ENCODE measurements at places on chromosomes 3 and 15.
A peak's percentile ranks its signal among the peaks of the same experiment; 100 is the strongest.

- peak; percentile 57 for DNase-seq
These were observed 7.7 kb downstream of the TNK2 start for GRCh38 chr3:195900436-195901355.

DNA sequence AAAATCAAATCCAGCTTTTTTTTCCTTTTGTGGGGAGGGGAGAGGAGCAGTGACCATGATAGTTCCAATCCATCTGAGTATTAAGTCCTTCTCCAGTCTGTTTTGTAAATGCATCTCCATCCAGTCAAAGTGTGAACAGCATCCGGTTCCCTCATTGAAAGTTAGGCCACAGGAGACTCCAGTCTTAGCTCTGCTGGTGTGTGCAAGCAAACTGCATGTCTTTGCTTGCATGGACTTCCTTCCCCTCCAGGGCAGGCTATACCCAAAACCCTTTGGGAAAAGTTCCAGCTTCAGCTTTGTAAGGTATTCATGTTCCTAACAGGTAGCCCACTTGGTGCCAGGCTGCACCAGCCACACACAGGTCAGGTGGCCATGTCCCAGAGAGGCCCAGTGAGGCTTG lies 3.1 kb upstream of the MAN2C1 start:
- no peak for DNase-seq

DNA sequence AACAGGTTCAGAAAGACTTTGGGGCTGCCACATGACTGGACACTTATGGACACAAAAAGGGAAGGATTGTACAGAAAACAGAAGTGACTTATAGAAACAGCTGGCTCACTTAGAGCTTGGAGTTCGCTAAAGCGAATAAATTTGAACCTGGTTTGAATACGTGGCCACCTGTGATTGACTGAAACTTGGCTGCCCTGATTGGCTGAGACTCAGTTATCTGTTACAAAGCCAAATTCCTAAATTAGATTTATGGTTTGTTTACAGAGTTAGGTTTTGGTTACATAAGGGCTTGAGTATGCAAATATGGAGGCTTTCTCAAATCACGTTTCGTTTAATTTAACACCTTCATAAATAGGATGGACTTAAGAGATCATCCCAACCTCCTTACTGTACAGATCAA lies 270.2 kb downstream of the THSD4 start:
- no peak for DNase-seq

GRCh38 chr3:113516115-113516505 lies 1.2 kb upstream of the SPICE1 start:
- no peak for DNase-seq

DNA sequence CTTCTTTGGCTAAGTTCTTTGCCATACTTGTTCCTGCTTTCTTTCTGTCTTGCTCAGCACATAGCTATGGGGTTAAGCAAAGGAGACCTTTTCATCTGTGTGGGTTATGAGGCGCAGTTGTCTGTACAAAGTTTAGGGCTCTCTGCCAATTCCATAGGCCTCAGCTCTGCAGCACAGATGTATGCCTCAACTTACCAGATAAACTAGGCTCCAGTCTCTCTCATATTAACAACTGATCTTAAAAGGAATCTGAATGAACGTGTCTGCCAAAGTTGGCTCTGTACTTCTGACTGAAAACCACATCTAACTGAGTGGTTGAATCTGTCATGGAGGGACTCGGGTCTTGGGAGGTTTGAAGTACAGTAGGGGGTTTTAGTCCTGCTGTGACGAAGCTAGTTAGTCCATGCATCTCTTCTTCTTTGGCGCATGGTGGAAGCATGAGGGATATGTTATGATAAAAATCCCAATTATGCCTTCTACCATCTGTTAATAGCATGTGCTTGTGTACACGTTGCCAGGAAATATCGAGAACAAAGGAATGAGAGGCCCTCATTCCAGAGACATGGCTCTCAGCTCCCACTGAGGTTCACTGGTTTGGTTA lies 114.6 kb upstream of the TSC22D2 start:
- DNase-seq = no peak

GRCh38 chr15:48315041-48315440 lies 16.2 kb upstream of the DUT start:
- no peak for DNase-seq

DNA sequence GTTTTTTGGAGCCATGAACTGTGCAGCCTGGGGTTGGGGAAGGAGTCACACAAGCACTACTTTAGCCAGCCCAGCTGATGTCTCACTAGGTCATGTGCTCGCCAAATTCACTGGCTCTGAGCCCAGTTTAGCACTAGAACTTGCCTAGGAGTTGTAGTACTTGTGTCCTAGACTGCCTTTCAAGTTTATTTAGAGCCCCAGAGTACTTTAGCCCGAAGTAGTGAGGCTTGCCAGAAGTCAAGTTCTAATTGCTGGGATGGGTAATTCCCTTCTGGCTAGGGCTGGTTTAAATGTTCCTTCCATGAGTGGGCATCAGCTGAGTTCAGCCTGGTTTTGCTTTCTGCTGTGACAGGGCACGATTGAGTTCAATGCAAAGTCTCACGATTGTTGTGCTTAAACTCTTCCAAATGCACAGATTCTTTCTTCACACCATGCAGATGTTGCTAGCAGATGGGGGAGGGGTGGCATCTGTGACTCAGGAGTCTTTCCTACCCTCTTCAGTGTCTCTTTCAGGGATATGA lies 228.2 kb upstream of the ZPLD1 start:
- DNase-seq = peak; percentile 75

- no peak for DNase-seq
These were observed 36.4 kb downstream of the ETFA start for GRCh38 chr15:76274821-76275220.

DNA sequence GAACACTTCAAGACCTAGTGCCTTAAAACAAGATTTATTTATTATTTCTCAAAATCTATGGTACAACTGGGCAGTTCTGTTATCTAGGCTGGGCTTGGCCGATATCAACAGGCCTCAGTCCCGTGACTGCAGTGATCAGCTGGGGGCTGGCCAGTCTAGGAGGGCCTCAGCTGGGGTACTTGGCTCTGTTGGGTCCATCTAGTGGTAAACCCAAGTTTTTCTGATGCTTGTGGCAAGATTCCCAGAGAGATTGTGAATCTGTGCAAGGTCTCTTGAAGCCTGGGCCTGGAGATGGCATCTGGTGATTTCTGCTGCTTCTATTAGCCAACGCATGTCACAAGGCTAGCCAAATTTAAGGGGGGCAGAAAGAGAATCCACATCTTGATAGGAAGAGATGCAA lies 482.4 kb upstream of the SGO1 start:
- DNase-seq = no peak

DNA sequence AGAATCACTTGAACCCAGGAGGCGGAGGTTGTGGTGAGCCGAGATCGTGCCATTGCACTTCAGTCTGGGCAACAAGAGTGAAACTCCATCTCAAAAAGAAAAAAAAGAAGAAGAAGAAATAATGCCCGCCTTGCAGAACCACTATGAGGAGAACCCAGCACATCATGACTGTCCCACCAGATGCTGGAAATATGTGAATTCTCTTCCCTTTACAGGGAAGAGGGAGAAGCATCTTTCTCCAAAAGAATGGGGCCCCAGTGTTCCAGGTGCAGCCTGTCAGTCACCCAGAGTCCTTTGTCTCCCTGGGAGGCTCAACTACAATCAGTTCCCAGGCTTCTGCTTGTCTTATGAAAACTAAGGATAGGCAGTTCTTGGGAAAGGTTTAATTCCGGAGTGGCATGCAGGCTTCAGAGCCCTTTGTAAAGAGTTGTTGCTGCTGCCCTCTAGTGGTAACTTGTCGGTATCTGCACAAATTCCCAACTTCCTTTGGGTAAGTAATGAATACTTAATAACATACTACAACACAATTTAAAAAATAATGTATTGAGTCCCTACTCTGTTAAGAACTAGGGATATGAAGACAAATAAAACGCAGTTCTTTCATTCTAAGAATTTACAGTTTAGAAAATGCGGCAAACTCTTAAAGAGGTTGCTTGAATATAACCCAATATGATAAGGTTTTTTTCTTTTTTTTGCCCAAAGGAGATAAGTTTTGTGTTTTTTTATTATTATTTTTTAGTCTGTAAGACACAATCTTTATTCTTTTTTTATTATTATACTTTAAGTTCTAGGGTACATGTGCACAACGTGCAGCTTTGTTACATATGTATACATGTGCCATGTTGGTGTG lies 18.6 kb upstream of the TICRR start:
- no peak for DNase-seq

DNA sequence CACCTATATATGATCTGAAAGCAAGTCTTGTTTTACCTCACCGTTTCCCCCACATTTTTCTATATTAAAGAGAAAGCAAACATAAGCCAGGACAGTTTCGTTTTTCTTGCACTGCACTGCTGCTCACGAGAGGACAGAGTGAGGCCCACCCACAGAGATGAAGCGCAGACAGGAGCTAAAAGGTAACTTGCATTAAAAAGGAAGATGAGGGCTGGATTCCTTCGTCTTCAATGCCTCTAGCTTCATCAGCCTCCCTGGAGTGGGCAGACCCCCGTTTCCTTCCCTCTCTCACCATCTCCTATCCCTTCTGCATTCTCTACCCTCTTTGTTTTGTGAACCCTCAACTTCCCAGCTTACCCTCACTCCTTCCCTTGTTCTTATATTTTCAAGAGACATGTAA lies 18.9 kb downstream of the SUMF1 start:
- DNase-seq = no peak

- no peak for DNase-seq
These were observed 3.5 kb downstream of the KCNMB3 start for GRCh38 chr3:179247289-179248015.

- DNase-seq = no peak
These were observed 48.2 kb upstream of the PYDC2 start for GRCh38 chr3:191412759-191413158.

DNA sequence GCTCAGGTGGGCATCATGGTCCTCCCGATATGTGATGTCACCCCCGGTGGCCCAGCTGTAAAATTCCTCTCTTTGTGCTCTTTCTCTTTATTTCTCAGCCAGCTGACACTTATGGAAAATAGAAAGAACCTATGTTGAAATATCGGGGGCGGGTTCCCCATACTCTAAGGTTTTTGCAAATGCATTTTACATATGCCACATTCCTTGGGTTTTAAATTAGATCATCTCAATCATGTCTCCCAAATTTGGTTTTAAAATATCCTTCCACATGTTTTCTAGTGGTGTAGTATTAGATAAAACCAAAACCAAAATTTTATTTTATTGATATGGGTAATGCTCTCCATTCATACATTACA lies 4.4 kb upstream of the TMEM62 start:
- DNase-seq = no peak

- no peak for DNase-seq
These were observed 281.2 kb downstream of the ERC2 start for GRCh38 chr3:56187051-56187450.

DNA sequence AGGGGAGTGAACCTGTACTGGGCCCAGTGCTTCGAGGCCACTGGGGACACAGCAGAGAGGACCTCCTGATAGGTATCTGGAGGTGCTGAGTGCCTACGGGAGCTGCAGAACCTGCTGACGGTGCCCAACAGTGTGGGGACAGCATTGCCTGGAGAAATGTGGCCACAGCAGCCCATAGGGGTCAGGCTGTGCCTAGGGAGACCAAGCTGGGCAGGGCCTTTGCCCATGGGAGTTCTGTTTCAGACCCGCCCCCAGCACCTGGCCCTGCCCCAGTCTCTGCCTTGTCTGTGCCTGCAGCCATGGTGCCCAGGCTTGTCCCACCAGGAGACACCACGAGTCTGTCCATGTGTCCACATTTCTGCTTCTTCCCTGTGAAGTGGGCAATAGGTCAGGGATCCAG lies 15.3 kb upstream of the RPL32 start:
- DNase-seq = no peak

DNA sequence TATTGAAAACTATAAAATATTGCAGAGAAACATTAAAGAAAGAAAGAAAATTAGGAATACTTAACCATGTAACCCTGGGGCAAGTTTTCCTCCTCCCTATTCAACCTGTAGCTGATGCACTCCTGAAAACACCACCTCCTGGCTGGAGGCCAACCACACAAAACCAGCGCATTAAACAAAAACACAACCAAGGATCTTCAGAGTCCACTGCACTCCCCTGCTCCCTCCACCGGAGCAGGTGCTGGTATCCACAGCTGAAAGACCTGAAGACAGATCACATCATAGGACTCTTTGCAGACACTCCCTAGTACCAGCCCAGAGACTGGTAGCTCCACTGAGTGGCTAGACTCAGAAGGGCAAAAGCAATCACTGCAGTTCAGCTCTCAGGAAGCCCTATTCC lies 13.6 kb upstream of the ADAMTS17 start:
- no peak for DNase-seq

DNA sequence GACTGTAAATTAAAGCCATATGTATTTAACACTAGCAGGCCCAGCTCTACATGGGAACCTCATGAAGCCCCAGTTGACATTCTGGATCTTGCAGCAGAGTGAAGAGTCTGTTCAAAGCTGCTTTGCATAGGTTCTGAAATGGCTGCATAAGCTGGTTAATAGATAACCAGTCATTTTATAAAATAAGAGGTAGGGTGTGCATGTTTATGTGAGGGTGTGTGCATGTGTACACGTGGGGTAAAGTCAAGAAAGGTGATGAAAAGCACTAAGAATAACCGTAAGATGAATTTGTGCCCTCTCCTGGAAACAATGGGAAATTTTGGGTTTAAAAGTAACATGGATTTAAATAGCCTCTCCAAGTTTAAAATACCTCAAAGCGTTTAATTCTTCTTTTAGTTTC lies 33.0 kb downstream of the PAQR9 start:
- no peak for DNase-seq

DNA sequence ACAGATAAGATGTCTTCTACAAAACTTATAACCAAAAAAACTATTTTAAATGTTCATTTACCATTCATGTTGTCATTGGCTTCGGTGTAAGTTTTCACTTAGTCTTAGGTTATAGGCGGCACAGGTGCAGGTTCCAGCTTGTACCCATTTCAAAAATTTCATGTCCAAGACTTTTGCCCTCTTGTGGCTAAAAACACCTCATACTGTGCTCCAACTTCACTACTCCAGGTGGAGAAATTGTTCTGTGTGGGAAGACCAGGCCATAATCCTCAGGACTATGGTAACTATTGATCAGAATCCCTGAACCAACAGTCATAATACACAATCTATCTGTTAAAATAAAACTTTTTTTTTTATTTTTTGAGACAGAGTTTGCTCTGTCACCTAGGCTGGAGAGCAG lies 95.2 kb upstream of the ATP11B start:
- DNase-seq = no peak

GRCh38 chr15:31320022-31320421 lies 6.6 kb upstream of the KLF13 start:
- no peak for DNase-seq

DNA sequence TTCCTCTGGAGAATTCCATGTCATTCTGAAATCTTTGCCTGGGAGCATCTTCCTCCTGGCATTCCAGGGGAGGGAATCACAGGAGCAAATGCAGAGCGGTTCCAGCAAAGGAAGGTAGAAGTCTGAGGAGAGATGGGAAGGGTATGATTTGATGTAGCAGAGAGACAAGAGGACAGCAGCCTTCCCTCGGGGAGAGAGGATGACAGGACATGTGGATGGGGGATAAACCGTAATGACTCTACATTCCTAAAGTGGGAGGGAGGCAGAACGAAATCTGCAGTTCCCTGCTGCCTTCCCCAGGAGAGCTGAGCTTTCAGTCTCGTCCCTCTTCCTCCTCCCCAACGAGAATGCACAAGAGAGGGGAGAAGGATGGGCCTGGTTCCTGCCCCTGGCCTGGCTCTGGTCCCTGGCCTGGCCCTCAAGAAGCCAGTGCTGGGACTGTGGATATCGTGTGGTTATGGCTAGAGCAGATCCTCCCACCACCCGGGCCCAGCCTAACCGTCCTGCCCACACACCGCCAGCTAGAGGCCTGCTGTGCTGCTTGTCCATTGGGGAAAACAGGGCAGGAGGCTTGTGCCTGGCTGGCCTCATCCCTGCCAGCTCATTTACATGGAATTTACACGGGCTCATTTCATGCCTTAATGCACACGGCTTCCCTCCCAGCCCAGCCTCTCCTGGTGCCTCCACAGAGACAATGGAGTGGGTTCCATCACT lies 26.6 kb downstream of the SEMA7A start:
- DNase-seq = no peak
